ENCODE measurements at places on chromosomes 5 and 9. TPM values are rescaled to one million over a fixed set of nuclear protein-coding genes. Genes with fewer than 3 reads are reported as not detected.

GRCh38 chr9:129270903-129271431, 92.9 kb upstream of the IER5L start:
- H3K27ac ChIP-seq = no peak overlapping the region
- DNase-seq = peak; percentile 67
- no peaks in the 10 kb centered on the region for H3K27me3 ChIP-seq
- H3K4me1 ChIP-seq = peaks cover 32% of the 10 kb centered on the region

The ORM2 gene
- polyA plus RNA-seq = 0.13 TPM

DNA sequence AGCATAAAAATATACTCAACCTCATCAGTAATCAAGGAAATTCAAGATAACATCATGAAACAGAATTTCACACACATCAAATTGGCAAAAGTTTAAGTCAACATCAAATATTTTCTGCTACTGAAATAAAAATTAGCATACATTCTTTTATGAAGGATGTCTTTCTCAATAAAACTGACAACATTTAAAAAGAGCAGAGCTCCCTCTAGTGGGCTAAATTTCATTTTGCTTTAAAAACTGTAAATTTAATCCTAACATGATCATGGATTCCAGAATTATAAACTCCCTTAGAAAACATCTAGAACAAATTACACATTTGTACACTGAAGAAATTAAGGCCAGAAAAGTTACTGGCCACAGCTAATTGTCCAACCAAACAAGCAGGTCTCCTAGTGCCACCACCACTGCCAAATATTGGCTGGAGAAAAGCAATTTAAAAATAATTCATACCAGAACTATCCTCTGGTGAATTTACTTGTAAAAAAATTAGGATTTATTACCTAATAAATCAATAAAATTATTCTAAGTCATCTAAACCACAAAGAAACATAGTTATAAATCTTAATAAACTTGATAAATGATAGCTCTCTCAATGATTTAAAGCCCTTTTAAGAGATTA, 31.2 kb downstream of the DEPDC1B start:
- no peaks in the 10 kb centered on the region for H3K27me3 ChIP-seq
- H3K27ac ChIP-seq = no peak overlapping the region
- no peaks in the 10 kb centered on the region for H3K36me3 ChIP-seq
- H3K4me3 ChIP-seq = no peak overlapping the region
- no peaks in the 10 kb centered on the region for H3K4me1 ChIP-seq

The ANXA2R gene
- 28.9 TPM for polyA plus RNA-seq

DNA sequence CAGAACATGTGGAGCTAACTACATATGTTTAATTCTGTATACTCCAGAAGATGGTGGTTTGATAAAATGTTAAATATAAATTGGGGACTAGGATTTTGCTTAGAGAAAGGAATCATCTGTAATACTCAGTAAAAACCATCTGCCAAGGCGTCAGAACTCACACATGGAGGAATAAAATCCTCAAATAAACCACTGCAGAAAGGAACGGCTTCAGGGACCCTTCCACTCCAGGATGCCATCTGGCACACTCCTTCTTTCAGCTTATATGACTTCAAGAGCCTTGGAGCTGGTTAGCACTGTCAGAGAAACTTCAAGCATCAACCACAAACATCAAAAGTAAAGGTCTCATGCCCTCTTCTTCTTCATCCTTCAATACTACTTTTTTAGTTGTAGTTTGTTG, 360.6 kb downstream of the PLK2 start:
- no peaks in the 10 kb centered on the region for H3K4me1 ChIP-seq
- H3K27me3 ChIP-seq = no peaks in the 10 kb centered on the region
- no peaks in the 10 kb centered on the region for H3K36me3 ChIP-seq
- no peak overlapping the region for H3K4me3 ChIP-seq
- no peak for DNase-seq

DNA sequence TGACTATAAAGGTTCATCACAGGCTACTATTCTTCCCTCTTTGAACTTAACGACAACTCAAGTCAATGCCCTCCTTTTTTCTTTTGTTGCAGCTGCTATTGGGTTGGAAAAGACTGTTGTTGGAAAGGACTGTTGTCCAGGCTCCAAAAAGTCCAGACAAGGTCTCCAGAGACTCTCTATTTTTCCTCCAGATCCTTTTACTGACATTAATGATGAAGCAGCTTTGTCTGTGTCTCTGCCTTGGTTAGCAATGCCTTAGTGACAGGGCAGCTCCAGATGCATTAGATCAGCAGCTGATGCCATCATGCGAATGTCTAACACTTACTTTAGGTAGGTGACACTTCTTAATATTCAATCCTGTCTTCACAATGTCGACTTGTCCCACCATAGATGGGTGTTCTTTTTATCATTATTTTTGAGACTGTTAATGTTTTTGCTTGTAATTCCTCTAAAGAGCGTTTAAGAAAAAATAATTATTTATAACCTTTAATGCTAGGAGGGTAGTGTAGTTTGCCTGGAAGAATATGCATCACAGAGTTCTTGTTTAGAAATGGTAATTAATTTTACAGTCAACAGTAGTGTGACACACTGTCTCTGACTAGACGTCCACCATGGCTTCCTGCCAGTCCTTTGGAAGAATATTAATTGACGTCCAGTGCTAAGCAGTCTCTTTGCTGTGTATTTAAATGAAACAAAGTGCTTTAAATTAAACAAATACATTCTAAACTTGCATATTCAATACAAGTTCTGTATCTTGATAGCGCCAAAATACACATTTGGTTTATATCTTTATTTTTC, 492.2 kb downstream of the NR2F1-AS1 start:
- no peaks in the 10 kb centered on the region for H3K36me3 ChIP-seq
- H3K4me1 ChIP-seq = no peaks in the 10 kb centered on the region
- H3K27ac ChIP-seq = no peak overlapping the region

- H3K27me3 ChIP-seq = no peaks in the 10 kb centered on the region
- H3K27ac ChIP-seq = no peak overlapping the region
Measured at GRCh38 chr5:2514484-2514883, 237.0 kb downstream of the IRX2 start.

GRCh38 chr9:19517202-19517942, 108.6 kb downstream of the ACER2 start:
- H3K27ac ChIP-seq = no peak overlapping the region
- DNase-seq = no peak
- H3K4me1 ChIP-seq = no peaks in the 10 kb centered on the region
- H3K4me3 ChIP-seq = no peak overlapping the region
- H3K27me3 ChIP-seq = no peaks in the 10 kb centered on the region
- H3K36me3 ChIP-seq = no peaks in the 10 kb centered on the region

- no peak for DNase-seq
- H3K27me3 ChIP-seq = no peaks in the 10 kb centered on the region
- H3K4me1 ChIP-seq = peaks cover 32% of the 10 kb centered on the region
- H3K4me3 ChIP-seq = no peak overlapping the region
- H3K27ac ChIP-seq = no peak overlapping the region
Measured at GRCh38 chr5:38434966-38435705, 121.3 kb downstream of the LIFR start.

DNA sequence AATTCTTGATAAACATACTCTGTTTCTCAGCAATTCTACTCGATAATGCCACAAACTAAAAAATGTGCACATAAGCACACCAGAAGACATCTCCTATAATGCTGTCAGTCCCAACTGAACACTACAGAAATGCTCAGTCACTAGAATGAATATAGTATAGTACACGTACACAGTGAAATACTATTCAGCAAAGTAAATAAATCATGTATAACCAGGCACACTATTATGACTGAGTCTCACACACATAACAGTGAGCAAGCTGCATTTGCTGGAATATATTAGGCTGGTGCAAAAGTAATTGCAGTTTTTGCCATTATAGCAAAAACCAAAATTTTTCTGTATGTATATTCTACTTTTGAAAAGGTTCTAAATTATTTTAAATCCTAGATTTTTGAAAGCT, 310.2 kb downstream of the CTNND2 start:
- no peak overlapping the region for H3K27ac ChIP-seq
- no peak for DNase-seq
- no peak overlapping the region for H3K4me3 ChIP-seq
- no peaks in the 10 kb centered on the region for H3K4me1 ChIP-seq
- H3K27me3 ChIP-seq = no peaks in the 10 kb centered on the region

The BARHL1 gene
- polyA plus RNA-seq = not detected

DNA sequence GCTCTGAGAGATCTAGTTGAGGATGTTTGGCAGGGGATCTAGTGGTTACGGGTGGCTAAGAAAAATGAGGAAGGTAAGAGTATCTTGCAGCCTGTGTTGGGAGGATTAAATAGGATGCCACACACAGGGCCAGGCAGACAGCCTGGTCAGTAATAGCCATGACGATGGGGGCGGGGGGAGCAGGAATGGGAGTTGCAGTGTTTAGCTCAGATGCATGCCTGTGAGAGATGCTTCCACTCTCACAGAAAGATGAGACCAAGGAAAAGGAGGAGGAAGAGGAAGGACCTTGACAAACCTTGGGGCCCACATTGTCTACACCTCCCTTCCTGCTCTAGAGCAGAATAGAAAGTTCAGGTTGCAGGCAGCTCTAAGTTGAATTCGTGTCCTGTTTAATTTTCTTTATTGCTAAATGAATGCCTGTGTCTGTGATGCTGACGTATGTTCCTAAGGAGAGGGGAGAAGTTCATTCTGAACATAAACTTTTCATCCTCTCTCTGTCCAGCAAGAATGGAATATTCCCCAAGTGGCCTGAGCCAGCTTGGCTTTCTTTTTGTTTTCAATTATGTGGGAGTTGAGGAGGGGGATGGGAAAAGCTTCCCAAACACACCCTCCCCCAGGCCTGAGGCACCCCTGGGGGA, 28.7 kb downstream of the TGFBI start:
- no peaks in the 10 kb centered on the region for H3K36me3 ChIP-seq
- peaks cover 4% of the 10 kb centered on the region for H3K4me1 ChIP-seq
- peak overlapping the region; percentile 54 for H3K27ac ChIP-seq
- H3K27me3 ChIP-seq = no peaks in the 10 kb centered on the region

- no peaks in the 10 kb centered on the region for H3K4me1 ChIP-seq
- no peak for DNase-seq
- H3K27ac ChIP-seq = peak overlapping the region; percentile 8
- no peak overlapping the region for H3K4me3 ChIP-seq
- H3K27me3 ChIP-seq = no peaks in the 10 kb centered on the region
- H3K36me3 ChIP-seq = no peaks in the 10 kb centered on the region
Measured at GRCh38 chr5:37391591-37391990, 12.5 kb downstream of the WDR70 start.

The ZNG1C gene
- 14.1 TPM for polyA plus RNA-seq

GRCh38 chr5:65172486-65173129, 309.1 kb downstream of the ADAMTS6 start:
- H3K27me3 ChIP-seq = no peaks in the 10 kb centered on the region
- no peaks in the 10 kb centered on the region for H3K4me1 ChIP-seq
- no peak overlapping the region for H3K4me3 ChIP-seq
- DNase-seq = no peak
- no peaks in the 10 kb centered on the region for H3K36me3 ChIP-seq

The DIAPH1 gene
- polyA plus RNA-seq = 35.4 TPM

- H3K27me3 ChIP-seq = no peaks in the 10 kb centered on the region
- H3K27ac ChIP-seq = no peak overlapping the region
- no peak overlapping the region for H3K4me3 ChIP-seq
- H3K4me1 ChIP-seq = no peaks in the 10 kb centered on the region
- no peaks in the 10 kb centered on the region for H3K36me3 ChIP-seq
Measured at GRCh38 chr9:37178742-37179141, 58.4 kb downstream of the ZCCHC7 start.

The RABEPK gene
- 16.8 TPM for polyA plus RNA-seq

DNA sequence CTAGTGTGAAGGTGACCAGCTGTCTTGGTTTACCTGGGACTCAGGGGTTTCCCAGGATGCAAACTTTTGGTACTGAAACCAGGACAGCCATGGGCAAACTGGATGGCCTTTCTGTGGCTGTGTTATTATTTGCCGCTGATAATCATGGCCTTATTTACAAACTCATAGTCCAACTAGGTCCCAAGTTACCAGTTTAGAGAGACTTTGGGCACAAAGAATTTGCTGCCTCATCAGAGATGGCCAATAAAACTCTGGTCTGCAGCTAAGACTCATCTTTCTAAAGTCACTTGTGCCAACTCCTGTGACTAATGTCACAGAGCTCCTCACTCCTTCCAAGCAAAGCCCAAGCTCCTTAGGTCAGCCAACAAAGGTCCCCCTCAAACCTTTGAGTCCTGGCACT, 47.5 kb upstream of the PLPP6 start:
- H3K27me3 ChIP-seq = no peaks in the 10 kb centered on the region
- H3K36me3 ChIP-seq = no peaks in the 10 kb centered on the region
- H3K27ac ChIP-seq = no peak overlapping the region
- H3K4me3 ChIP-seq = no peak overlapping the region

- no peaks in the 10 kb centered on the region for H3K4me1 ChIP-seq
- H3K27me3 ChIP-seq = no peaks in the 10 kb centered on the region
- H3K4me3 ChIP-seq = no peak overlapping the region
- no peak for DNase-seq
- H3K27ac ChIP-seq = no peak overlapping the region
- H3K36me3 ChIP-seq = no peaks in the 10 kb centered on the region
Measured at GRCh38 chr9:69485466-69485865, 160.5 kb downstream of the ENTREP1 start.

The SNX30 gene
- 1.2 TPM for polyA plus RNA-seq

GRCh38 chr9:90064971-90065370, 460.2 kb downstream of the GADD45G start:
- H3K36me3 ChIP-seq = no peaks in the 10 kb centered on the region
- no peak for DNase-seq
- no peaks in the 10 kb centered on the region for H3K27me3 ChIP-seq
- no peaks in the 10 kb centered on the region for H3K4me1 ChIP-seq

GRCh38 chr9:130432362-130432761, 12.4 kb upstream of the ASS1 start:
- H3K4me3 ChIP-seq = no peak overlapping the region
- no peaks in the 10 kb centered on the region for H3K36me3 ChIP-seq
- DNase-seq = no peak
- H3K27ac ChIP-seq = no peak overlapping the region
- peaks cover 15% of the 10 kb centered on the region for H3K27me3 ChIP-seq
- H3K4me1 ChIP-seq = peaks cover 10% of the 10 kb centered on the region

The GPR21 gene
- polyA plus RNA-seq = 0.24 TPM

GRCh38 chr5:9331372-9331771, 214.5 kb downstream of the SEMA5A start:
- H3K27ac ChIP-seq = no peak overlapping the region
- DNase-seq = no peak
- H3K4me3 ChIP-seq = no peak overlapping the region
- no peaks in the 10 kb centered on the region for H3K36me3 ChIP-seq
- no peaks in the 10 kb centered on the region for H3K4me1 ChIP-seq
- H3K27me3 ChIP-seq = no peaks in the 10 kb centered on the region

The DOCK8 gene
- polyA plus RNA-seq = 39.1 TPM

- no peak for DNase-seq
- H3K36me3 ChIP-seq = no peaks in the 10 kb centered on the region
- no peaks in the 10 kb centered on the region for H3K4me1 ChIP-seq
- H3K4me3 ChIP-seq = no peak overlapping the region
Measured at GRCh38 chr9:26612211-26612610, 280.4 kb downstream of the CAAP1 start.

The TMEM161B gene
- polyA plus RNA-seq = 6.5 TPM

All from spleen (tissue), 13 donors.